ENCODE measurements at places on chromosomes 7 and 10.
A peak's percentile ranks its signal among the peaks of the same experiment; 100 is the strongest.

DNA sequence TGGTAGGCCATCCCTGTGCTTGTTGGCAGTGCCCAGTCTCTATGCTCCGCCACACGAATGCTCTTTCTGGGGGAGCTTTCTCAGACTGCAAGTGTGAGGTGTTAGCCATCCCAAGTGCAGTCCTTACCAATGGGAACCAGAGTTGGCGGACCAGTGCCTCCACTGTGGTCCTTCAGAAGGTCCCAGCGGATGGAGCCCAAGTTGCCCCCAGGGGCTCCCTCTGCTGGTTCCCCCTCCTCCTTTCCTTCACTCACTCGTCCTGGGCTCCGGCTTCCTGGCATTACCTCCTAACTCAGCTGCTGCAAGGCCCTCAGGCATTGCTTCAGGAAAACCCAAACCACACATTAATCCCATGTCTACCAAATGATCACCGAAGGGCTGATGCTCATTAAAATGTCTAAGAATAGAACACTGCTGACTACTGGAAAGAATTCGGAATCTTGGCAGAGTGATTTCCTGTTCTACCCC lies 139.8 kb downstream of the CUBN start:
- no peak for DNase-seq

DNA sequence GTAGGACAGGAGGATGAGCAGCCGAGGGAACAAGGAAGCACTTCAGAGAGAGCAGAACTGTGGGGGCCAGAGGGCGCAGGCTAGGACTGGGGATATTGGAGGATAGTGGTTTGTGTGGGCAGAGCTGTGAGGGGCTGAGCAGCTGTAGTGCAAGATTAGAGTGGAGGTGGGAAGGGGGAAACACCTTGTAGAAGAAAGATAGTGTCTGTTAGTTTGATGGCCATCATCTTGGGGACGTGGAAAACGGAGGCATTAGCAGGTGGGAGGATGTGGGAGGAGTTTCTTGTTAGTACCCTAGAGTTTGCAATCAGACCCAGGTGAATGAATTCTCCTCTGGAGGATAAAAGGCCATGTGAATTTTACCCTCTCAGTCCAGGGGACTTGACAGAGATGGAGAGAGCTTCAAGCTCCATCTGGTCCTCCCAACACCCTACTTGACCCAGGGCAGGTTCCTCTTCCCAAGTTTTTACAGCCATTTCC lies 34.0 kb downstream of the PRSS2 start:
- no peak for DNase-seq

GRCh38 chr7:134988161-134988560 lies 1.9 kb downstream of the AGBL3 start:
- no peak for DNase-seq

GRCh38 chr10:15775513-15775912 lies 55.8 kb upstream of the ITGA8 start:
- DNase-seq = no peak

GRCh38 chr7:82081644-82082224 lies 311.9 kb upstream of the HGF start:
- no peak for DNase-seq

- no peak for DNase-seq
Measured at GRCh38 chr10:132960631-132961419, 18.5 kb upstream of the CFAP46 start.

GRCh38 chr10:24952707-24953645 lies 570 bp upstream of the PRTFDC1 start:
- peak; percentile 30 for DNase-seq

- no peak for DNase-seq
Measured at GRCh38 chr7:3120513-3120912, 76.8 kb upstream of the CARD11 start.

DNA sequence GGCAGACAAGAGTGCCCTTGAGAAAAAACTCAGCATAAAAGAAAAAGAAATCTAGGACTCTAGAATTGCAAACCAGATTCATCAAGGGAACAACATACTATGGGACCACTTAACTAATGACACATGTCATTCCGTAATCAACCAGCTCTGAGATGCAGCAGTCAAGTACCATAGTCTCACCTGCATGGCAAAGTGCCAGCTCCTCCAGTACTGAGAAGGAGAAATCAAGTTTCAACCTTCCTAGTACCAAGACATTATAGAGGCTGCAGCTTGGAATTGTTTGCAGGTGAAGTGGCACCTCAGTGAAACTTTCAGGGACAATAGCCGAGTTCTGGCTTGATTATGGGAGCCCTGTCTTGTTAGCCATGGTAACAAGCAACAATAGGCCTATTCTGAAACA lies 11.5 kb downstream of the STEAP1 start:
- DNase-seq = no peak

GRCh38 chr10:131667561-131667960 lies 233.2 kb upstream of the PPP2R2D start:
- DNase-seq = no peak

DNA sequence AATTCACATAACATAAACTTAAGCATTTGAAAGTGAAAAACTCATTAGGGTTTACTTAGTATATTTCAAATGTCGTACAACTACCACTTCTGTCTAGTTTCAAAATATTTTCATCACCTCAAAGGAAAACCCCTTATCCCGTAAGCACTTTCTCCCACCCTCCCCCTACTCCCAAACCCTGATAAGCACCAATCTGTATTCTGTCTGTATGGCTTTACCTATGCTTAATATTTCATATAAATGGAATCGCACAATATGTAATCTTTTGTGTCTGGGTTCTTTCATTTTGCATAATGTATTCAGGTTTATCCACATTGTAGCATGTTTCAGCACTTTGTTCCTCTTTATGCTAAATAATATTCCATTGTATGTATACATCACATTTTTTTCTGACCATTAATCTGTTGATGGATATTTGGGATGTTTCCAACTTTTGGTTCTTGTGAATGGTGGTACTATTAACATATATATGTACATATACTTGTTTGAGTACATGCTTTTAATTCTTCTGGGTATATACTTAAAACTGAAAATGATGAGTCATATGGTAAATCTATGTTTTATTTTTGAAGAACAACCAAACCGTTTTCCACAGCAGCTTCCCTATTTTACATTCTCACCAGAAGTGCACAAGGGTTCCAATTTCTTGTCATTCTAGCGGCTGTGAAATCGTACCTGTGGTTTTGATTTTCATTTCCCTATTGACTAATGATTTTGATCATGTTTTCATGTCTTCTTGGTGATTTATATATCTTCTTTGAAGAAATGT lies 6.2 kb upstream of the STARD3NL start:
- DNase-seq = no peak

DNA sequence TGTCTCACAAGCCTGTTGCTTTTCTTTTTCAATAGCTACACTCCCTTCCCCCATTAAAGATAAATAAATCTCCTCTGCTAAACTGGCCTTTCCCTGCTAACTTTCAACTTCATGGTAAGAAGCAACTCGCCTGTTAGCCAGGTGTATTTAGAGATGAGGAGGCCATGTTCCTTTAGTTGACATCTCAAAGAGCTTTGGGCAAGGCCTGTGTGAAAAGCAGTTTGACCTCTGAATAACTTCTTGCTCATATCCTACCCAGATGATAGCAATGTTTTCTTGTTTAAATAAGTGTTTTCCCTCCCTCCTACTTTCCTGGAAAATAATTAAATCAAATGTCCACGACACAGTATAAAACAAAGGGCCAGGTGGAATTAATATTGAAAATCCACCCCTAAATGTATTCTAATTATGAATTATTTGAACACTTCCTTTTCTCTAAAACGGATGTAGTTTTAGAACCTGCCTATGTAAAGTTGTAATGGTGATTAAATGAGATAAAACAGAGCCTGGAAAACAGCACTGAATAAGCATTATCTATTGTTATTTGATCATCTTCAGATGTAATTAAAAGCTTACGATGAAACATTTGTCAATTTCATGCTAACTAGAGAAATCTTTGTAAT lies 78.5 kb downstream of the HGF start:
- DNase-seq = no peak

DNA sequence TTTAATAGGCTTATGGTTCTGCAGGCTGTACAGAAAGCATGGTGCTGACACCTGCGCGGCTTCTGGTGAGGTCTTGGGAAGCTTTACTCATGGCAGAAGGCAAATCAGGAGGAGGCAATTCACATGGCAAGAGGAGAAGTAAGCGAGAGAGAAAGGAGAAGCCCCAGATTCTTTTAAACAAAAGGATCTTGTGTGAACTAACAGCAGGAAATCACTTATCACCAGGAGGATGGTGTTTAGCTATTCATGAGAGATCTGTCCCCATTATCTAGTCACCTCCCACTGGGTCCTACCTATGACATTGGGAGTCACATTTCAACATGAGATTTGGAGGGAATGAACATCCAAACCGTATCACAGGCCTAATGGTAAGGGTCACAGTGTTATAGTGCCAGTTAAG lies 678.0 kb upstream of the KCND2 start:
- DNase-seq = no peak

GRCh38 chr7:52794621-52795020 lies 240.8 kb upstream of the POM121L12 start:
- DNase-seq = no peak

DNA sequence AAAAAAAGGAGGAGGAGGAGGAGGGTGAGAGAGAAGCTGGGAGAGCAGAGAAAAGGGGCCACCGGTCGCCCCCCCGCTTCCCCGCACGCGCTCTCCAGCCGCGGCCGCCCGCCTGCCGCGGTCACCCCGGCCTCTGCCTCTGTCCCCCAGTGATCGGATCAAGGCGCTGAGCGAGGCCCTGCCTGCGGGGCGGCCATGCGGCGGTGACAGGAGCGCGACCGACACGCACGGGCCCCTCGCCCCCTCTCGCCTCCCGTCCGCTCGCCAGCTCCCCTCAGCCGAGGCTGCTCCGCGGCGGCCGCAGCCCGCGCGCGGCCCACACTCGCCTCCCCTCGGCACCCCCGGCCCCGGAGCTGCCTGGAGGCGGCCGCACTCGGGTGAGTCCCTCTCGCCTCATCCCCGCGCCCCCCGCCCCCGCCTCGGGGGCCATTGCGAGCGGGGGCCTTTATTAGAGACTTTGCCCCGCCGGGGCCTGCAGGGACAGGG lies at the start of gene GTF2I:
Gene GTF2I (plus strand): TSS at position 27 of the 486 bp plus-strand sequence. CDS start 31,411 bp downstream, outside the sequence.
- no peak for DNase-seq

DNA sequence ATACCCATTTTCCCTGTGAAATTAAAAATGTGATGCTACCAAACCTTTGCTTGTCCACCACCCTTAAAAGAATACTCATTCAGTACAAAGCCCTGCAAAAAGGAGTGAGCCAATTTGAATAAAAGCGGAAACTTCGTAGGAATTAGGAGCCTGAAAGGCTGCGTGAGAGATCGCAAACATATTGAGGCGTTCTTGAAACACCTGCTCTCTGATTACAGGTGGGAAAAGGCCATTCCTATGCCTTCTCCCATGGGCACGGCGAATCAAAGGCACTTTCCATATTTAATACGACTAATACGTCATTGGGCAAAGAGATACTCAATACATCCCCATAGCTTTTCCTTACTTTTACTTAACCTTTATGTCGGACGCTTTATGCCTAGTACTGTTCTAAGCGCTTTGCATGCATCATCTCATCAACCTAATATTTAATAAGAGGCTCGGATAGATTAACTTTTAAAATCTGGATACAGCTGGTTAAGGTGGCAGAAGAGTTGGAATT lies 30.9 kb upstream of the KMT2E start:
- no peak for DNase-seq

GRCh38 chr7:151076863-151077704 lies 3.5 kb downstream of the FASTK start:
- DNase-seq = no peak

- no peak for DNase-seq
Measured at GRCh38 chr7:147478796-147479195, 1111.8 kb upstream of the C7orf33 start.

DNA sequence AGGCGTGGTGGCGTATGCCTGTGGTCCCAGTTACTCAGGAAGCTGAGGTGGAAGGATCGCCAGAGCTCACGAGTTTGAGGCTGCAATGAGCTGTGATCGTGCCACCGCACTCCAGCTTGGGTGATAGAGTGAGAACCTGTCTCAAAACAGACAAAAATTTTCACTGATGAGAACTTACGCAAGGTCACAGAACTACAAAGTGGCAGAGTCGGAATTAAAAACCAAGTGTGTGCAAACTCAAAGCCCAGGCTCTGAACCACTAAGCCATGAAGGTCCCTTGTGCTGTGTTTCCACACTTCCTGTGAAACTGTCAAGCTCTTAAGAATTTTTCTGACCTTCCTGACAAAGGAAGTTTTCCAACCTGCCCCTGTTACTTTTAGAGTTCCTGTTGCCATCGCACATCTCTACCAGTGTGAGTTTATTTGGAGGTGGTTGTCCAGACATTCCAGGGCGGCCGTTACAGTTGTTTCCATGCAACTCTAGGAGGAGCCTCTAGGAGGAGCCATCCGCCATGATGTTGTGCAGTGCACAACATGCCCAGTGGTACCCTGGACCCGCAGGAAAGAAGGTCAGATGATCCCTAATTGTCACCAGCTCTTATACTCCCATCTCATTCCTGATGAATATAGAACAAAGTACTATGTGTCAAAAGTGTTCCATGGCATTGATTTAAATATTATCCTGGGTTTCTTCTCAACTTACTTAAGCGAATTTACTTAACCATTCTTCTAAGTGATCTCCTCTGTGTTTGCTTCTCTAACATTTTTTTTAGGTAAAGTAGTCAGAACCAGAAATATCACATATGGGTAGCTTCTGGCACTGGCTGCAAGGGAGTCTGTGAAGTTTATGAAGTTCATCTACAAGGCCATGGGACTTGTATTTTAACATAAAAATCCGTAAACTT lies 49.0 kb upstream of the LYZL1 start:
- DNase-seq = no peak

GRCh38 chr7:150753826-150754603 lies 16.8 kb downstream of the GIMAP5 start:
- no peak for DNase-seq

GRCh38 chr10:67818323-67818722 lies 19.7 kb downstream of the DNAJC12 start:
- no peak for DNase-seq

Measured in activated CD4-positive, alpha-beta T cell treated with anti-CD3 and anti-CD28 coated beads, Interleukin-2, amount 50 U/mL, for 4 hours (primary cell).